Skeletal muscle tissue (tissue), 5 donors: ENCODE measurements at places on chromosomes 5 and 9. TPM values are rescaled to one million over a fixed set of nuclear protein-coding genes. Genes with fewer than 3 reads are reported as not detected.

The CDH9 gene
- not detected for total RNA-seq

The SEMA5A gene
- 25.1 TPM for total RNA-seq

The CARTPT gene
- total RNA-seq: not detected

The PCDHB7 gene
- 2.1 TPM for total RNA-seq

The THOC3 gene
- 18.3 TPM for total RNA-seq

The TAF1L gene
- total RNA-seq: not detected

The FBXL7 gene
- total RNA-seq: 3.7 TPM

The SLC6A7 gene
- total RNA-seq: not detected

The BTNL3 gene
- total RNA-seq: not detected

The HMCN2 gene
- total RNA-seq: 12.5 TPM

The CDC25C gene
- 3.7 TPM for total RNA-seq
